ENCODE measurements at places on chromosomes 3 and 15.

DNA sequence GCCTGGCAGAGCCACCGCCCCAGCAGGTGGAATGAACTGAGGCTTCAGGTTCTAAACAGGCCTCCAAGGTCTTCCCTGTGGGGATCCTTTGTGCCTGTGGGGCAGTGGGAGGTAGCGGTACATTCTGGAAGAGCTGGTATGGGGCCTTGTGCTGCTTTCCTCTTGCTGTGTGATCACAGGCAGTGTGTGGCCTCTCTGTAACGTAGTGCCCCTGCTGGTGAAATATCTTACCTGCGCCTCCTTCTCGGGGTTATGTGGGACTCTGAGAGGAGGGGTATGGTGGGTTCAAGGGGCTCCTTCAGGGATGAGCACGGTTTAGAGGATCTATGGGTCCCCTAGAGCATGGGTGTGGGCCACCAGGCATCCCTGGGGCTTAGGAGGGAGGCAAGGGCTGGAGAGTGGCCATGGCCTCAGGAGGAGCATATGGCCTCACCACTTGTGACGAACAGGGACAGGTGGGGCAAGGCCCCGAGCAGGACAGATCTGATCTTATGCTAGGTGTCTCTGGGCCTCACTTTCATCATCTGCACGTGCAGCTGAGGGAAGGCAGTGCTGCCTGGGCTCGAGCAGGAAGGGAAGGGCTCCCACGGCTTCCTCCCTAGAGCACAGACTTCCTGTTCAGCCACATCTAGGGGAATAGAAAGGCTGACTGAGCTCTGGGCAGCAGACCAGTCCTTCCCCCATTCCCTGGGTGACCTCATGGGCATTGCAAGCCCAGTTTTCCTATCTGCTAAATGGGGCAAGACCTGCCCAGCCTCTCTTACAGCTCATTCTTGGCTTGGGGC is 1.9 kb upstream of the ALS2CL start:
- H3K36me3 ChIP-seq, result no peaks in the 10 kb centered on the region
- no peak overlapping the region for H3K4me3 ChIP-seq
- H3K27me3 ChIP-seq, result peaks cover 28% of the 10 kb centered on the region
- H3K27ac ChIP-seq, result no peak overlapping the region
- peak; percentile 30 for DNase-seq

- DNase-seq, result no peak
- no peaks in the 10 kb centered on the region for H3K36me3 ChIP-seq
- H3K4me1 ChIP-seq, result peaks cover 4% of the 10 kb centered on the region
Measured at GRCh38 chr15:44775953-44776352, 39.6 kb downstream of the TRIM69 start.

DNA sequence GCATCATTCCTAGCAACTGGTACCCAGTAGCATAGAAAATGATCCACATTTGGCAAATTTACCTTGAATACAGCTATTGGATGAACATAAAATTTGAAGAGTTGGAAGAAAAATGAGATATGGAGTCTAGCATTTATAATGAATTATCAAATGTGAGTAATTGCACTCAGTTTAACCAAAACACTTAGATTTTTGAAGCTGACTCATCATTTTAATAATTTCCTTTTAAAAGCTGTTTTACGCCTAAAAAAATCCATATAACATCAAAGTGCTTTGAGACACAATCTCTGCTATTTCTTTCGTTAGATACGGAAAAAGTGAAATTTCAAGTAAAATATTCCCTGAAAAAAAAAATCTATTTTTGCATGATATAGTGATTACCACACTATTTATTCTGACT is 767.4 kb downstream of the ROBO2 start:
- H3K4me3 ChIP-seq, result no peak overlapping the region
- no peak for DNase-seq
- H3K27ac ChIP-seq, result peak overlapping the region; percentile 55

- peak within 1 kb of the TSS; percentile 73 for H3K4me3 ChIP-seq
- H3K27ac ChIP-seq, result no peak within 1 kb of the TSS
- DNase-seq, result no peak
- peaks cover 53% of the 10 kb centered on the region for H3K4me1 ChIP-seq
- no peaks in the 10 kb centered on the region for H3K36me3 ChIP-seq
Measured at GRCh38 chr3:147406028-147406931, at the start of gene ZIC4. Gene ZIC4, minus strand, starts transcription at chr3:147406543. Its CDS starts 3,746 bp downstream, at chr3:147402797.

DNA sequence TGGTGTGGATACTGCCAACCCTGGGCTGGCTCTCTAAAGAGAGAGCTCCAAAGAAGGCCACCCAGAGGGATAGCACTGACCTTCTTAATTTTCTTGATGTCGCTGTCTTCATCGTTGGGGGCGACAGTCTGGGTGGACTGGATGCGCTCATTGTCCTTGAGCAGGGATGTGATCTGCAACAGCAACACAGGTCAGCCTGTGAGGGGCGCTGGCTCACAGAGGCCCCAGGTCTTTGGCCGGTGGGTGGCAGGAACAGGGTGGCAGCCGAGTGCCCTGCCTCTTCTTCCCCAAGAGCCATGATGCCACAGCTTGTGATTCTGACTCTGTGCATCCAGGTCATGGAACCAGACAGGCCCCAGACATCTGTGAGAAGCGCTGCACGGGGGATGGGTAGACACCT is 41.2 kb downstream of the RASGRF1 start:
- no peak overlapping the region for H3K27ac ChIP-seq
- no peaks in the 10 kb centered on the region for H3K36me3 ChIP-seq
- H3K4me3 ChIP-seq, result no peak overlapping the region
- H3K4me1 ChIP-seq, result no peaks in the 10 kb centered on the region

- no peak overlapping the region for H3K27ac ChIP-seq
- H3K36me3 ChIP-seq, result no peaks in the 10 kb centered on the region
- H3K4me3 ChIP-seq, result no peak overlapping the region
Measured at GRCh38 chr3:178022599-178022998, 513.6 kb upstream of the KCNMB2 start.

- H3K27me3 ChIP-seq, result peaks cover 26% of the 10 kb centered on the region
- no peaks in the 10 kb centered on the region for H3K36me3 ChIP-seq
- DNase-seq, result peak; percentile 91
- H3K27ac ChIP-seq, result no peak within 1 kb of the TSS
Measured at GRCh38 chr3:123066896-123067688, at the start of gene PDIA5. Gene PDIA5, plus strand, starts transcription at chr3:123067025. Its CDS starts 140 bp downstream, at chr3:123067165.

All from nephron progenitor cell (in vitro differentiated cells).